ENCODE measurements at places on chromosomes 12 and 14. TPM values are rescaled to one million over a fixed set of nuclear protein-coding genes. Genes with fewer than 3 reads are reported as not detected.

The NR1H4 gene
- 3.8 TPM for polyA plus RNA-seq

The AVPR1A gene
- polyA plus RNA-seq: 0.38 TPM

The RNASE9 gene
- polyA plus RNA-seq: not detected

The MANSC4 gene
- 0.49 TPM for polyA plus RNA-seq

The ERBB3 gene
- 9.6 TPM for polyA plus RNA-seq

The SLC25A47 gene
- polyA plus RNA-seq: not detected

The TCL1B gene
- not detected for polyA plus RNA-seq

The TAS2R20 gene
- polyA plus RNA-seq: not detected

The PRR4 gene
- polyA plus RNA-seq: 3.3 TPM

The DIO2 gene
- 38.1 TPM for polyA plus RNA-seq

The TAS2R43 gene
- polyA plus RNA-seq: not detected

The HAL gene
- 0.63 TPM for polyA plus RNA-seq

The ST8SIA1 gene
- 3.6 TPM for polyA plus RNA-seq

The PZP gene
- polyA plus RNA-seq: not detected

The LMNTD1 gene
- not detected for polyA plus RNA-seq

The WBP11 gene
- polyA plus RNA-seq: 16.9 TPM

The ADAM20 gene
- polyA plus RNA-seq: not detected

The KRT72 gene
- polyA plus RNA-seq: not detected

The LTB4R gene
- 2.9 TPM for polyA plus RNA-seq

The KRT2 gene
- 0.50 TPM for polyA plus RNA-seq

The PLEKHD1 gene
- polyA plus RNA-seq: 0.13 TPM

The PTGER2 gene
- 0.82 TPM for polyA plus RNA-seq

The RNASE2 gene
- polyA plus RNA-seq: 3.3 TPM

The BICDL1 gene
- polyA plus RNA-seq: 0.36 TPM

The LRTM2 gene
- not detected for polyA plus RNA-seq

The EIF2S3B gene
- 0.59 TPM for polyA plus RNA-seq

The ATF1 gene
- 22.5 TPM for polyA plus RNA-seq

The P2RX7 gene
- 4.4 TPM for polyA plus RNA-seq

The RNU4-1 gene
- not detected for polyA plus RNA-seq

The FSCB gene
- polyA plus RNA-seq: not detected

The SPTB gene
- polyA plus RNA-seq: 1.5 TPM

The KRT82 gene
- not detected for polyA plus RNA-seq

The DEGS2 gene
- polyA plus RNA-seq: 0.10 TPM

The ALKBH1 gene
- 4.6 TPM for polyA plus RNA-seq

The YARS2 gene
- polyA plus RNA-seq: 5.7 TPM

The MMP19 gene
- polyA plus RNA-seq: 94.4 TPM

The CIROP gene
- polyA plus RNA-seq: not detected

The AQP2 gene
- not detected for polyA plus RNA-seq

The MAP1LC3B2 gene
- polyA plus RNA-seq: 3.5 TPM

The RND1 gene
- 0.88 TPM for polyA plus RNA-seq

The PPHLN1 gene
- polyA plus RNA-seq: 27.9 TPM

The NXPH4 gene
- polyA plus RNA-seq: 0.38 TPM

The NKX2-1 gene
- polyA plus RNA-seq: not detected

The ACOT6 gene
- polyA plus RNA-seq: not detected

The CAPRIN2 gene
- polyA plus RNA-seq: 7.5 TPM

The BMP4 gene
- polyA plus RNA-seq: 9.1 TPM

The IAPP gene
- 0.36 TPM for polyA plus RNA-seq

The KRT73 gene
- not detected for polyA plus RNA-seq

The ALKBH2 gene
- 36.3 TPM for polyA plus RNA-seq

The NPFF gene
- polyA plus RNA-seq: 5.1 TPM

All from aorta (tissue), 5 donors.